Stimulated activated CD8-positive, alpha-beta memory T cell treated with anti-CD3 and anti-CD28 coated beads, Interleukin-12 subunit alpha, Interleukin-12 subunit beta, amount 100 ng/mL, for 4 hours (primary cell): ENCODE measurements at places on chromosomes 4 and X.

GRCh38 chr4:1367936-1368289 lies 20.9 kb downstream of the UVSSA start:
- DNase-seq: no peak

DNA sequence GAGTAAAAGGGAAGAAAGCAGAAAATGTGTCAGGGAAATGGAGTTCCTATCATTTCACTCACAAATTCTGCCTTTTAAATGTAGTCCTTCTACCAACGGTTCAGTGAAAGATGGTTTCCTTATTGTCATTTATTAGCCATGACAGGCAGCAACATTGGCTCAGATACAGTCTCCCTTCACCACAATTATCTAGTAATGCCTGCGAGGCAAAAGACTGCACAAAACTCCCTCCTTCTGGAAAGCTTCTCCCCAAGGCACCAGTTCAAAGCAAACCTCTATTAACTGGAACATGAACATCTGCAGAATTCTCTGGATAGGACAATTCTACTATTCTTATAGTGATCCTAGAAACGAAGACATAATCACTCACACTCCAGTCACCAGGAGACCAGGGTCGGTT lies 28.3 kb downstream of the DCTD start:
- DNase-seq: no peak

DNA sequence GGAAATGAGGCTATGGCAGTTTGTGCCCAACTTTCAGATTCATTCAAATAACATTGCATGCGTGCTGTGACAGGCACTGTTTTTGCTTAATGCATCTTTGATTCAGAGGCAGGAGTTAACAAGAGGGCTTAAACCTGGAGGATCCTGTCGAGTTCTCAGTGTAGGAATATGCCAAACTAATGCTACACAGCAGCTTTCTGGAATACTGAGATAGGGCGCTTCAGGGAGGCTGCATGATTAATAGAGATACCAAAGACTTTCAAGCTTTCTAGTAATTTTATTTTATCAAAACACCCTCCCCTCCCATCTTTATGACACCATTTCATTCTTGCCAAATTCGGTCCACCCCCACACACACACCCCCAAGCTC lies 636 bp upstream of the TIMM8A start:
- no peak for DNase-seq

DNA sequence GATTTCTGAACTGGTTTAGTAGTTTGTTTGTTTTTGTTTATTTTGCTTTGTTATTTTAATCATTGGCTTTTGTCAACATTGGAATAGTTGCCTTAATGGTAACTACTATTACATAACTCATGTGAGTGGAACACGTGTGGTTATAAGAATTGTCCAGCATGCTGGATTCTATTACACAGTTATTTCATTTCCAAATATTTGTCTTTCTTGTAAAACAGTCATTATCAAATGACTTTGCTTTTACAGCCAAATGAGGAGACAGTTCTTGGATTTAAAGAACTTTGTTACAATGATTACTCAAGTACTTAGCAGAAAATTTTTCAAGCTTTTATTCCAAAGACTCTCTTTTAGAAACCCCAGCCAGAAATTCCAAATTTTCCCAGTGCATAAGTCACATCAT lies 516.1 kb upstream of the MAGEB2 start:
- DNase-seq: no peak

DNA sequence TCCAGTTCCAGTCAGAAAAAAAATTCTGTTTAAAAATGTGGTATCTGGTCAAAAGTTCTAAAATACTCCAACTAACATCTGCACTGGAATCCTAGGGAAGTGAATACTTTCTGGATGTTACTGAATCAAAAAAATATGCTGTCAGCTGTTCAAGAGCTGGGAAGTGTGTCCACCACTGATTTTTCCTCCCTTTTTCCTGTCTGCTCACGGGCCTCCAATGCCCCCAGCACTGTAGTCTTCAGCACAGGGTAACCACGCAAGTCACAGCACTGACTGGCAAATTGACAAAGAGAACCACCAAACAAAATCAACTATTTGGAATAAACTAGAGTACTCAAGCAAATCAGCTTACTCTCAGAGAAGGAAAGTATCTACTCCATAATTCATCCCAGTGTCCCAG lies 9.9 kb downstream of the VEGFC start:
- DNase-seq: no peak

DNA sequence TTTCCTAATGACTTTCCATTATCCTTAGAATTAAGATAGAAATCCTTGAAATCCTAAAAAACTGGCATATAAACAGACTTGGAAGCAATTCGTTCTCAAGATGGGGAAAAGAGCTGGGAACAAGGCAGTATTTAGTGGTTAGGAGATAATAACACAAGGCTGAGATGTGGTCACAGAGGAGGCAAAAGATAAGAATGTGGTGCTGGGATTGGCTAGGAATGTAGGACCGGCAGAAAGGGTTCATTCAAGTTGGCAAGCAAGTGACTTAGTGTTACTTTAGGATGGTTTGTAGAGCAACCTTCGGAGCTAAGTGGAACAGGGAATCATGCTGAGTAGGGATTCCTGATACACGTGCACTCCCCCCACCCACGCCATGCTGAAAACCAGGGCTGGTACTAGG lies 121.9 kb upstream of the RPS6KA3 start:
- no peak for DNase-seq

GRCh38 chr4:138405466-138405891 lies 163.3 kb upstream of the SLC7A11 start:
- DNase-seq: no peak

DNA sequence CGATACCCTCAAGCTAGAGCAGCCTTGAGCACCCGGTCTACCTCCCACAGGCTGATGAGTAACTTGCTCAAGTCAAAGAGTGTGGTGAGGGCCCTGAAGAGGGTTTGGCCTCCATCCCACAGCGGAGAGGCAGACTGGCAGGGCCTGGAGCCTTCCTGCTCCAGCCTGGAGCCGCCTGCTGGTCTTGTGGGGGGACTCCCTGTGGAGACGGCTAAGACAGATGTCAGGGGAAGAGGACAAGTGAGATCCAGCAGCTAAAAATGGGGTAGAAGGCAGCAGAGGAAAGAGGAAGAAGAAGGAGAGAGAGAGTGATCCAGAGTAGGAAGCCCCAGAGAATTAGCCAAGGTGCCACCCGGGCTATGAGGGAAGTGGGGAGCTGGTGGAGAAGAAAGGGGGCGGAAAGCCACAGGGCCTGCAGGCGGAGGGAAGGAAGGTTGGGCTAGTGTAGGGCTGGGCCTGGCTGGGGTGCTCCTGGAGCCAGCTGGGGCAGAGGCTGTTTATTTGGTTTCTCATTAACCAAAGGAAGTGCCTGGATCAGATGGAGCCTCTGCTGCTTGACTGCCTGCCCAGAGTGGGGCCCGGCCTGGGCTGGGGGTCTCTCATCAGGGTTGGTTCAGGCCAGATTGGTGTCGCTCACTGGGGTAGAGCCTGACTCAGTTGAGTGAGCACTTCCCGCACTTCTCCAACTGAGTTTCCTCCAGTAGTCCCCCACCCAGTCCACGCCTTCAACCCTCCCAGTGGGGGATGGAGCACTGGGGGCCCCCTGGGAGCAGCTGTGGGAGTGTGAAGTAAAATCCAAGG lies 14.2 kb downstream of the EFNB1 start:
- DNase-seq: no peak

DNA sequence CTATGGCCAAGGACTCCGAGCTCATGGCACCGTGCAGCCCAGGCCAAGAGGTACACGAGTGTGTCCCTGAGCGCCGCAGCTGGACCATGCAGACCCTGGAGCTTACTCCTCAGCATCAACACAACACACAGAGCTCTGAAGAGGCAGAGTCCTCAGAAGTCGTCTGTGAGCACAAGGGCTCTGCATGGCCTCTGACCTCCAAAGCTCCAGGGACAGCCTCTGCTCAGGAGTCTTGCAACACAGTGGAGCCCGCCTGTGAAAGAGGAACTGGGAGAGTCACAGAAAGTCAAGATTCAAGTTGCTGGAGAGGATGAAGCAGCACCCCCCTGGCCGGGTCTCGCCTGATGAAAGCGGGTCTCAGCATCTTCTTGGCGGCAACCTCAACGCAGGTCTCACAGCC lies 2.9 kb downstream of the LRPAP1 start:
- no peak for DNase-seq
